ENCODE measurements at places on chromosomes 5 and 9. TPM values are rescaled to one million over a fixed set of nuclear protein-coding genes. Genes with fewer than 3 reads are reported as not detected.

Gene KCNMB1
- under 0.01 TPM for total RNA-seq

Gene CCL28
- total RNA-seq = 15.7 TPM

Gene DNAJB5
- 8.5 TPM for total RNA-seq

Gene GADD45G
- 0.52 TPM for total RNA-seq

Gene PPP3R2
- total RNA-seq = not detected

Gene TRIM36
- total RNA-seq = 0.13 TPM

Gene SPINK5
- total RNA-seq = not detected
